Airway epithelial cell (primary cell): ENCODE measurements at places on chromosomes 11 and 22. TPM values are rescaled to one million over a fixed set of nuclear protein-coding genes. Genes with fewer than 3 reads are reported as not detected.

Gene OR51B2
- total RNA-seq: not detected in 2 replicates

Gene VPS51
- total RNA-seq: 195 and 359 TPM in 2 replicates

Gene APOL4
- total RNA-seq: 0.56 and 0.65 TPM in 2 replicates

Gene P4HA3
- 0.09 and 0.71 TPM in 2 replicates for total RNA-seq
